ENCODE measurements at places on chromosomes 7 and 10.

- H3K27ac ChIP-seq = no peak overlapping the region
- H3K27me3 ChIP-seq = peaks cover 7% of the 10 kb centered on the region
- DNase-seq = no peak
- H3K4me1 ChIP-seq = peaks cover 8% of the 10 kb centered on the region
- H3K4me3 ChIP-seq = no peak overlapping the region
Observed at GRCh38 chr10:49010865-49011264, 71.2 kb upstream of the LRRC18 start.

GRCh38 chr7:141442781-141443180 lies 108.4 kb upstream of the AGK start:
- H3K4me3 ChIP-seq = no peak overlapping the region
- H3K36me3 ChIP-seq = no peaks in the 10 kb centered on the region
- H3K4me1 ChIP-seq = no peaks in the 10 kb centered on the region
- DNase-seq = no peak

DNA sequence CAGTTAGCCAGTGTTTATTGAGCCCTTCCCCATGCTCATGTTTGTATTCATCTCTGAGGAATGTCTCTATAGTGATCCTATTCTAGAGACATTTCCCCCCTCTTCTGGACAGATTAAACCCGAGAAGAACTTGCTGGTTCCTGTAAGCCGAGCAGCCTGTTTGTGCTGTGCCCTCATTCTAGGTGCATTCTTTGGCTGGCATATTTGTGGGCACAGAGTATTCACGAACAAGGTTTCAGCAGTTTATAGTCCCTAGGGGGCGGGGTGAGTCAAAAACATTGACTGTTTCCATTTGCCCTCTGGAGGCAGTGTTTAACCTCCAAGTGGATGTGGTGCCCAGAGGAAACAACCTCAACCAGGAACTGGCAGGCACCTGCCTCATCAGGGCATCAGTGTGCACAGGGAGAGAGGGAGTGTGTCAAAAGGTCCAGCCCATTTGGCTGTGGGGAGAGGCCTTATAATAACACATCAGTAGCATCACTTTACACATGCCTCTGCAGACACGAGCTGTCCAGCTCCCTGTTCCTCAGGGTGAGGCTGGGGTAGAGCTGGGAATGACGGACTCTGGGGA lies 273.3 kb upstream of the LRGUK start:
- DNase-seq = no peak
- H3K4me1 ChIP-seq = peaks cover 32% of the 10 kb centered on the region
- H3K27me3 ChIP-seq = no peaks in the 10 kb centered on the region
- no peak overlapping the region for H3K4me3 ChIP-seq

DNA sequence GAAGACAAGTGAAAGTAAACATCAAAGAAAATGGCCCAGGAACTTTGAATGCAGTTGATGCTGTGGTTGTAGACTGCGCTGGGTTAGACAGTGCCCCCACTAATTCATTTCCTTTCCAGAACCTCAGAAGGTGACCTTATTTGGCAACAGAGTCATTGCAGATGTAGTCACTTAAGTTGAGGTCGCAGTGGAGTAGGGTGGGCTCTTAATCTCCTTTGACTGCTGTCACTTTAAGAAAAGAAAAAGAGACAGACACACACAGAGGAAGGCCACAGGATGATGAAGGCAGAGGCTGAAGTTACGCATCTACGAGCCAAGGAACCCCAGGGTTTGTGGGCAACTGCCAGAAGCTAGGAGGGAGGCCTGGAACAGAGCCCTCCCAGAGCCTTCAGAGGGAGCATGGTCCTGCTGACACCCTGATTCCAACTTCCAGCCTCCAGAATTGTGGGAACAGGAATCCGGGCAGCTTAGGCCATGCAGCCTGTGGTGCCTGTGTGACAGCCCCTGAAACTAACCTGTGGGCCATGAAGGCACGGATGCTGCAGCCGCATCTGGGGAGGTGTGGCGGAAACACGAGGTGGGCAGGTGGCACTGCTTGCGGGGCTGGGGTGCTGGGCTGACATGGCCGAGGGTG lies 107.6 kb downstream of the PRKAG2 start:
- H3K4me3 ChIP-seq = no peak overlapping the region
- peaks cover 3% of the 10 kb centered on the region for H3K36me3 ChIP-seq

- peak overlapping the region; percentile 46 for H3K27ac ChIP-seq
- H3K4me3 ChIP-seq = peak overlapping the region; percentile 78
- H3K27me3 ChIP-seq = no peaks in the 10 kb centered on the region
- H3K36me3 ChIP-seq = no peaks in the 10 kb centered on the region
Observed at GRCh38 chr7:158705234-158705850, 738 bp upstream of the NCAPG2 start.

DNA sequence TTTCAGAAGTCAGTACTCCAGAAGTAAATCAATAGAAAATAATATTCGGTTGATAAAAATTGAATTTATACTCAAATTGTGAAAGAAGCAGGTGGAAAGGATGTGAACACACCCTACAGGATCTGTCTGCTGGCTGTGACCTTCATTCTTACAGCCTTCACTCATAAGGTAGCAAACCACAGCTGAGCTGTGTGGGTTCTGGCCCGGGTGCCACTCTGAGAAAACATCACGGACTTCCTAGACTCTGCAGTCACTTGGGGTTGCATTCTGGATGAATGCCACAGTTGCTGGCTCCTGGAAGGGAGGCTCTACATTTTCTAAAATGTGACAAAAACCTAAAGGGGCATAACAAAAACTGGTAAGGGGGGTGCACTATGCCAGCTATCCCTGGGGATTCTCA lies 36.0 kb upstream of the ABLIM1 start:
- no peaks in the 10 kb centered on the region for H3K36me3 ChIP-seq
- no peaks in the 10 kb centered on the region for H3K27me3 ChIP-seq
- DNase-seq = no peak

DNA sequence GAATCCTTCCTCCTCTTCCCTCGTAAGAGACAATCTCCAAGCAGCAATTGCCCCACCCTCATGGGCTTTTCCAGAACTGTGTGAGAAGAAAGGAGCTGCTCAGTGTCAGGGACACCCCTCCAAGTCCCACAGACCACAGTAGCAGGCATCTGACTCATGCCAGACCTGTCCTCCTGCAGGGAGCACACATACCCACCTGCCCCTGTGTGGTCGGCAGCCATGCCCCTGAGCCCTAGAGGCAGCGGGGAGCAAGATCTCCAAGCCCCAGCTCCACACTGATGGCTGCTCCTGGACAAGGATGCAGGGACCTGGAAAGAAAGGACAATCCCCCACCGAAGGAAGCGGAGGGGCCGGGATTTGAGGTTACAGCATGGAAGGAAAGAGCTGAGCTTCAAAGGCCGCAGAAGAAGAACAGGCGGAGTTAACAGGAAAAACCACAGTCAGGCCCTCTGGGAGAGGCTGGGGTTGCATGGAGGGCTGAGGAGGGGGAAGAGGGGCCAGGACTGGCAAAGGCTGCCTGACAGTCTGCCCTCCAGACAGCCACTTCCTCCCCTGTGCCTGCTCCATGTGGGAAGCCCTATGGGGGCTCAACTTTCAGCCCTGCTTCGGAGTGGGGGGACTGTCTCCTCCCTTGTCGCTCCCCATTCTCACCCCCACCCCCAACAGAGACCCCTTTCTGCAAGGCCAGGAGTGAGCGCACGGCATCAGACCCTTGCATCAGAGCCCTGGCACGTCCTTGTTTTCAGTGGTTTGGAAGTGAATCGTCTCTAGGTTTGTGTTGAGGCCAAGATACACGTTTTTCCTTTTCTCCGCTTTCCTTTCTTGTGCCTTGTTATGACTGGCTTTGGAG lies 46.8 kb downstream of the ASB13 start:
- H3K36me3 ChIP-seq = no peaks in the 10 kb centered on the region
- peak overlapping the region; percentile 33 for H3K4me3 ChIP-seq
- H3K27ac ChIP-seq = peak overlapping the region; percentile 86
- DNase-seq = peak; percentile 74
- no peaks in the 10 kb centered on the region for H3K27me3 ChIP-seq

DNA sequence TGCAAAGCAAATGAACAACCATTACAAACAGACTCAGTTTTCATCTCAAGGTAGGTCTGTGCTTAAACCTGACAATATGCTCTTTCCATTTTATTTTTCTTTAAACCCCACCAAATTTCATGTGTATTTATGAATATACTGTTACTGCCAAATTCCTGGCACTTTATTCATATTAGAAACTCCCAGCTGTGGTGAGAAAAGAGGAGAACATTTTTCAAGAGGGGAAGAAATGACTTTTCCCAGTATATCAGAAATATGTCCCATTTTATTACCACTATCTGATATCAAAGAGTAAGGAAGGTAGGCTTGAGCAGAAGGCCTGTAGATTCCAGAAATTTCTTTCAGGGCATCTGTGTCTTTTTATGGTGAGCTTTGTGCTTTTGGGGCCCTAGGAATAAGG lies 189.6 kb downstream of the ADAM12 start:
- H3K4me3 ChIP-seq = no peak overlapping the region
- no peak for DNase-seq
- peak overlapping the region; percentile 92 for H3K27ac ChIP-seq
- no peaks in the 10 kb centered on the region for H3K36me3 ChIP-seq
- peaks cover 72% of the 10 kb centered on the region for H3K4me1 ChIP-seq

GRCh38 chr10:47095211-47095610 lies 184.0 kb downstream of the PTPN20 start:
- H3K4me1 ChIP-seq = no peaks in the 10 kb centered on the region
- peaks cover 3% of the 10 kb centered on the region for H3K27me3 ChIP-seq
- no peak overlapping the region for H3K27ac ChIP-seq
- H3K4me3 ChIP-seq = no peak overlapping the region

GRCh38 chr7:114150689-114151088 lies 231.9 kb upstream of the PPP1R3A start:
- peaks cover 19% of the 10 kb centered on the region for H3K4me1 ChIP-seq
- no peak for DNase-seq
- no peak overlapping the region for H3K27ac ChIP-seq
- peaks cover 1% of the 10 kb centered on the region for H3K36me3 ChIP-seq

DNA sequence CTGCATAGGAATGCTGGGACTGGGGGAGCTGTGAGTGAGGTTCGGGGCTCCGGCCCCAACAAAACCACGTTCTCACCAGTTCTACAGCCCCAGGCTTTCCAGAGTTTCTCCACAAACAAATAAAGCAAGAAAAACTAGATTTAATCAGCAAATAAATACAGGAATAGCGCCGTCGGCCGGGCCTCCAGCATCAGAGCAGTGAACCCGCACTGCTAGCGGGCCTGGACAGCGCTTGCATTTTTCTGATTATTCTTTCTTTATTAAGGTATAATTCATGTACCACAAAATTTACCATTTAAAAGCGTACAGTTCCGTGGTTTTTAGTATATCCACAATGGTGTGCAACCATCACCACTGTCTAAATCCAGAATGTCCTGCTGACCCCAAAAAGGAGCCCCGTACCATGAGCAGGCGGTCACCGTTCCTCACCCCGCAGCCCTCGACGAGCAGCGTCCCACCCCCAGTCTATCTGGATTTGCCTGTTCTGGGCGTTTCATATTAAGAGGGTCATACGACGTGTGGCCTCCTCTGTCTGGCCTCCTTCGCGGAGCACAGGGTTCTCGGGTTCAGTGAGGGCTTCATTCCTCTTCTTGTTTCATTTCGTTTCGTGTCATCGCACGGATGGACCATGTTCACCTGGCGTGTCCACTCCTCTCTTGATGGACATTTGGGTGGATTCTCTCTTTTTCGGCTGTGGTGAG lies 35.5 kb upstream of the FOXL3 start:
- H3K4me3 ChIP-seq = no peak overlapping the region
- DNase-seq = peak; percentile 22
- H3K27ac ChIP-seq = no peak overlapping the region
- H3K36me3 ChIP-seq = peaks cover 14% of the 10 kb centered on the region
- no peaks in the 10 kb centered on the region for H3K27me3 ChIP-seq

- no peak overlapping the region for H3K27ac ChIP-seq
- peaks cover 5% of the 10 kb centered on the region for H3K36me3 ChIP-seq
- DNase-seq = no peak
- H3K27me3 ChIP-seq = no peaks in the 10 kb centered on the region
Observed at GRCh38 chr7:46775020-46775419, 806.9 kb downstream of the TNS3 start.

DNA sequence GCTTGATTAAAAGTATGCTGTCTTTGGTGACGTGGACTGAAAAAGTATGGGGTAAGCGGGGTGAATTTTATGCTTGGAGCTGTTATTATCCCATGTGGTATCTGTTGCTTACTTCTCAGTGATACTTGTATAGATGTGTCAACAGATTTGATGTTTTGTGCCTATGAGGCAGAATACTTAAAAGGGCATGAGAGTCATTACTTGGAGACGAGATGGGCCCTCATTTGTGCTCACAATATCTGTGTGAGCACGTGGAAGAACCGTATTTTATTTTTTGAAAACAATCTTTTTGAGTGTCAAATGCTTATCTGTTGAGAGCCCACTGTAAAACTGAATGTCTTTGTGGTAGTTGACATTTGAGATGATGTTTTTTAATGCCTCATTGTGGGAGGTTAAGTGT lies 281.9 kb downstream of the EXOC4 start:
- H3K27ac ChIP-seq = no peak overlapping the region
- H3K4me1 ChIP-seq = peaks cover 14% of the 10 kb centered on the region
- H3K4me3 ChIP-seq = no peak overlapping the region
- H3K27me3 ChIP-seq = no peaks in the 10 kb centered on the region

DNA sequence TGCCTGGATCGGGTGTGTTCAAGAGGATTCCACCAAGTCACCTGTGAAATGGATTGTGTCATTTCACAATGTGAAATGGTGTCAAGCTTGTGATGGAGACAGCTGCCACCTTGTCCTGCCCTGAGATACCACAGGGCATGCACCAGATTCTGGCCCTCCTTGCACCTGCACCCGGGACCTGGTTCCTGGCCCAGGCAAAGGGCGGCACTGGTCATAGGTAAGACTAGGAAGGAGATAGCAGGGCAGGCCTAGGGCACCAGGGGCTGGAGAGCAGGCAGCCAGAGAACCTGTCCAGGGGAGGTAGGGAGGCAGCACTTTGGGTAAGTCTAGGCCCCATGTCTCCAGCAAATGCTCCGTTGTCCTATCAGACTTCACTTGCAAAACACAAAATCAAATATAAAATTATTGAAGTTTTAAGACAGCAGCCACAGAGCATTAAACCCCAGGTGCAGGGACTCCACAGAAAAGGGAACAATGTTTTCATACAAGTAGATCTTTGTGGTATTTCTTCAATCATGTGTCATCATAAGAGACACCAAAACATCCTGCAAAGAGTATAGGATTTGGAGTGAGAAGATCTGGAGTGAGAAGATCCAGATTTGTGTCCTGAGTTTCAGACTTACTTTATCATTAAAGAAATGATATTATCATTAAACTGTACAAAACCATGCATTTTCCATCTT lies 22.7 kb upstream of the ZNF800 start:
- no peaks in the 10 kb centered on the region for H3K36me3 ChIP-seq
- no peaks in the 10 kb centered on the region for H3K4me1 ChIP-seq
- H3K4me3 ChIP-seq = no peak overlapping the region
- no peak overlapping the region for H3K27ac ChIP-seq
- peaks cover 32% of the 10 kb centered on the region for H3K27me3 ChIP-seq
- DNase-seq = no peak

- no peak overlapping the region for H3K27ac ChIP-seq
- no peak for DNase-seq
- H3K36me3 ChIP-seq = no peaks in the 10 kb centered on the region
- H3K27me3 ChIP-seq = peaks cover 1% of the 10 kb centered on the region
- no peaks in the 10 kb centered on the region for H3K4me1 ChIP-seq
Observed at GRCh38 chr7:125526958-125527357, 597.3 kb upstream of the POT1 start.

- H3K4me1 ChIP-seq = peaks cover 6% of the 10 kb centered on the region
- peak overlapping the region; percentile 67 for H3K4me3 ChIP-seq
- H3K27me3 ChIP-seq = no peaks in the 10 kb centered on the region
- no peaks in the 10 kb centered on the region for H3K36me3 ChIP-seq
Observed at GRCh38 chr7:55887821-55888247, 578 bp downstream of the ZNF713 start.

- no peak for DNase-seq
- no peak overlapping the region for H3K4me3 ChIP-seq
- peaks cover 2% of the 10 kb centered on the region for H3K36me3 ChIP-seq
- no peaks in the 10 kb centered on the region for H3K27me3 ChIP-seq
Observed at GRCh38 chr7:77913977-77914607, 115.5 kb downstream of the PHTF2 start.

All from chondrocyte (in vitro differentiated cells).